ENCODE measurements at places on chromosomes 12 and 14.

- DNase-seq: no peak
These were observed 290.4 kb upstream of the TBX3 start for GRCh38 chr12:114974333-114974732.

- no peak for DNase-seq
These were observed 44.0 kb downstream of the CCER1 start for GRCh38 chr12:90910958-90911357.

- DNase-seq: peak; percentile 75
These were observed at the start of gene NFE2 for GRCh38 chr12:54300732-54301427. Gene NFE2 (minus strand): TSS chr12:54301015. CDS start chr12:54295248, 5,767 bp downstream.

- DNase-seq: no peak
These were observed 365.3 kb downstream of the NUAK1 start for GRCh38 chr12:105773471-105773870.

DNA sequence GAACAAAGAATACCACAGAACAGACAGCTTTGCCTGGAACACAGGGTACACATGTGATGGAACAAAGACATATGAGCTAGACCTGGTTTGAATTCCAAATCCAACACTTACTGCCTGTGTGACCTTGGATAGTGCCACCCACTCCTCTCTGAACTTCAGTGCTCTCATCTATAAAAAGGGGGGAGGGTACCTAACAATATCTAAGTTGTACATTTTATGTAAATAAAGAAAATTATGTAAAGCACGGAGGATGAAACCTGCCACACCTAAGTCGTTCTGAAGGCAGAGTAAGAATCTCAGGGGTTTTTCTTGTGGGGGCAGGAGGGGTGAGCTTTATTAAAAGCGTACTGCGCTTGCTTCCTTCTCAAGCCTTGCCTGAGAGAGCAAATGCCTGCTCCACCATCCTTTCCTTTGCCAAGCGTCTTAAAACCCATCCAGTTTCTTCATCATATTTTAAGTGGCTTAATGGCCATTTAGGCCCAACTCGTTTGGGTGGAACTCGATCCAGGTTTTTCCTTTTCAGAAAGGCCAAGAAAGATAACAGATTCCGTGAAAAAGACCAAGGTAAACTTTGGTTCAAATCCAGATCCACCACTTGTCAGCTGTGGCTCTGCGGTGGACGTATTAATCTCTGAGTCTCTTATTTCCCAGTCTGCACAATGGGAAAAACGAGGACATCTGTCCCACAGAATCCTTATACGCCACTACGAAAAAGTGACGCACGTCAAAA, 946 bp downstream of the DDX24 start:
- DNase-seq: no peak

DNA sequence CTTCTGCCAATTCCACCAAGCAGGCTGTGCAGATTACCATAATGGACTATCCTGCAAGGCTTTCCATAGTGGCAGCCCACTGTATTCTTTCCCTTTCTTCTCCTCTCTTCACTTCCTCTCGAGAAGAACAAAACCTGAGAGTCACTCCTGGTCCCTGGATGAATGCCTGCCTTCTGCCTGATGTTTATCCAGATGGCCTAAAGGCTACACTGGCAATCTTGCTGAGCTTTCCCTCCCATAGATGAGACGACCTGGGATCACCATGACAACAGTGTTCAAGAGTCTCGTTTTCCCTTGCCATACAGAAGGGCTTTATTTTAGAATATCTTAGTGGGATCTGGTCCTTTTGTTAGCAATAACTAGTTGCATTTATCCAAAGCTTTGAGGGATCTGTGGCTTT, 142.3 kb downstream of the RTN1 start:
- no peak for DNase-seq

GRCh38 chr12:62744551-62744950, 190.4 kb downstream of the PPM1H start:
- no peak for DNase-seq

- DNase-seq: no peak
These were observed 496.8 kb upstream of the SOX5 start for GRCh38 chr12:24446287-24446686.
